ENCODE measurements at places on chromosomes 5 and 9.

DNA sequence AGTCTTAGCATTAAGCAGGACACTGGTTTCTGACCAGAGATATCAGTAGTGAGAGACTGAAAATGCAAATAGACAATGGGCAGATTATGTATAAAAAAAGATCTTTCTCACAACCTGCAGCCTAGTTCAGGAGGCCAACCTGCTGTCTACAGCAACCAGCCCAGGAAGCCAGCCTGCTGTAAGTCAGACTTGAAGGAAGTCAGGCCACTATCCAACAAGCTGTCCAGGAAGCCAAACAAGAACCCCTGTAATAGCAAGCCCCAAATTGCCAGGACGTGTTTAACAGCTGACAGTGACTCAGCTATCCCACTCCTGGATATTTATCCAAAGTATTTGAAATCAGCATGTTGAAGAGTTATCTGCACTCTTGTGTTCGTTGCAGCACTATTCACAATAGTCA lies 121.8 kb upstream of the SPIN1 start:
- no peak for DNase-seq

DNA sequence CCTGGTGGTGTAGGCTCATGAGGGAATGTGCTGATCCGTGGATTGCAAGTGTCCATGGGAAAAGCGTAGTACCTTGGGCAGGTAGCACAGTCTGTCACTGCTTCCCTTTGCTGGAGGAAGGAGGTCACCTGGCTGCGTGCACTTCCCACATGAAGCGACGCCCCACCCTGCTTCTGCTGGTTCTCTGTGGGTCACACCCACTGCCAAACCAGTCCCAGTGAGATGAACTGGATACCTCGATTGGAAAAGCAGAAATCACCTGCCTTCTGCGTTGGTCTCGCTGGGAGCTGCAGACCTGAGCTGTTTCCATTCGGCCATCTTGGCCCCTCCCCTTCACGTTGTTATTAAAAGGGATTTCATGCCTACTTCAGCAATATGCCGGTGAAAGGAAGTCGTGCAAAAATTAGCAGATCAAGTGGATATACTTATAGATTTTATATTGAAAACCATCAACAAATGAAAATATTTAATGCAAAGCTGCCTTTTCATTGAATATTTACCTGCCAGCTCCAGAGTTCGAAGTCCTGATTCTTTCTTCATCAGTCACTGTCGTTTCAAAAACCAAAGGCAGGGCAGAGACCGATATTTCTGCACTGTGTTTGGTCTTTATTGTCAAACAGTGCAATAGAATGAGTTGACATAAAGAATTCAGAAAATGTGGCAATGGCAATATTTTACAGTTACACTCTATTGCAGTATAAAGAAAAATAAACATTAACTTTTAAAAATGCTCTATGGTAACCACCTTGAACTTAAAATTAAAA lies 123.2 kb downstream of the JAKMIP2 start:
- no peak for DNase-seq

- DNase-seq: no peak
Observed at GRCh38 chr9:37025071-37025822, 8.8 kb downstream of the PAX5 start.

DNA sequence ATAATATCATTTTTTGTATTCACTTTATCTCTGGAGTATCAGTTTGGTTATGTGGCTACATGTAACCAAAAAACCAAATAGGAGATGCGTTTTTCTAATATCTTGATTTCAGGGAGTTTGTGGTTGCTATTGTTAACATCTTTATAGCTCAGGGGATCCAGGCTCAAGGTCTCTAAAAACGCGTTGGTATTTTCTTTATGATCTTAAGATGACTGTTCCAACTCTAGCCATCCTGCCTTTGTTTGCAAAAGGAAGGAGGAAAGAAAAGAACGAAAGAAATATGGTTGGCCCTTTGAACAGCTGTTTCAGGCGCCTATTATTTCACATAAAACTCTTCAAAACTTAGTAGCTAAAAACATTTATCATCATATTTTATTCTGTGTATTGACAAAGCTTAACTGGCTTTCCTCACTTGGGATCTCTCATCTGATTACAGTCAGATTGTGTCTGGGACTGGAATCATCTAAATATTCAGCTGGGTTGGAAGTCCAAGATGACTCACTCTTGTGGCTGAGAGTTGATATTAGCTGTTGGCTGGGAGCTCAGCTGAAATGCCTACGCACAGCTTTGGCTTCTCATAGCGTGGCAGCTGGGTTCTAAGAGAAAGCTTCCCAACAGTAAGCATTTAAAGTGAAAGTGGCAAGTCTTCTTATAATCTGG lies 60.1 kb downstream of the FAM174A start:
- DNase-seq: peak; percentile 6

GRCh38 chr9:69193685-69194032 lies 19.6 kb downstream of the TJP2 start:
- no peak for DNase-seq

- no peak for DNase-seq
Observed at GRCh38 chr5:58294598-58295305, 165.1 kb downstream of the PLK2 start.

- DNase-seq: no peak
Observed at GRCh38 chr9:123067136-123067535, 33.7 kb downstream of the GPR21 start.

GRCh38 chr9:109238125-109238524 lies 71.1 kb upstream of the FRRS1L start:
- DNase-seq: no peak

GRCh38 chr9:18783909-18784308 lies 249.1 kb downstream of the SAXO1 start:
- DNase-seq: no peak

GRCh38 chr5:168426007-168426863 lies 60.0 kb upstream of the RARS1 start:
- DNase-seq: no peak

DNA sequence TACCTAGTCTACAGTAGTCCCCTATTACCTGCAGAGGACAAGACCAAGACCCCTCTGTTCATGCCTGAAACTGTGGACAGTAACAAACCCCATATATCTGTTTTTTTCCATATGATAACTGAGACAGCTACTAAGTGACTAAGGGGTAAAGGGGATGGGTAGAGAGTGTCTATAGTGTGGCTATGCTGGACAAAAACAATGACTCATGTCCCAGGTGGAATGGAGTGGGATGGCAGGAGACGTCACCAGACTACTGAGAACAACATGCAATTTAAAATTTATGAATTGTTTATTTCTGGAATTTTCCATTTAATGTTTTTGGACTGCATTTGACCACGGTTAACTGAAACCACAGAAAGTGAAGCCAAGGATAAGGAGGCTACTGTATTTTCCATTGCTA lies 171.8 kb downstream of the AGTPBP1 start:
- no peak for DNase-seq

DNA sequence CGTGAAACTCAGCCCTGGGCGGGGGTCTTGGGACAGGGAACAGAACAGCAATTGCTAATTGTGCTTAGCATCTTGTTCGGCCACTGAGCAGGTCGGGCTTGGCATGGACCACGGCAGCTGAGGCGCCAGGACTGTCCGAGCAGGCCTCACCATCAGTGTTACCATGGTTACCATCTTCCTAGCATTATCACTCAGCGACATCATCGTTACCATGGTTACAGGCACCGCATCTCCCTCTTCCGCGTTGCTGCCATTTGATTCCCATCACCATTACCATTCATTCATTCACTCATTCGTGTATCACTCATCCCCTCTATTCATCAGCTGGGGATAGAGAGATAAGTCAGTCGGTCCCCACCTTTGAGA lies 81.0 kb upstream of the ZBTB43 start:
- DNase-seq: no peak

- no peak for DNase-seq
Observed at GRCh38 chr9:117034866-117035265, 347.8 kb downstream of the TRIM32 start.

GRCh38 chr5:108857905-108858304 lies 110.2 kb downstream of the FER start:
- no peak for DNase-seq

- no peak for DNase-seq
Observed at GRCh38 chr5:136141561-136141960, 8.9 kb downstream of the SMAD5 start.

GRCh38 chr5:73218552-73219171 lies 45.7 kb downstream of the TMEM174 start:
- DNase-seq: peak; percentile 44

DNA sequence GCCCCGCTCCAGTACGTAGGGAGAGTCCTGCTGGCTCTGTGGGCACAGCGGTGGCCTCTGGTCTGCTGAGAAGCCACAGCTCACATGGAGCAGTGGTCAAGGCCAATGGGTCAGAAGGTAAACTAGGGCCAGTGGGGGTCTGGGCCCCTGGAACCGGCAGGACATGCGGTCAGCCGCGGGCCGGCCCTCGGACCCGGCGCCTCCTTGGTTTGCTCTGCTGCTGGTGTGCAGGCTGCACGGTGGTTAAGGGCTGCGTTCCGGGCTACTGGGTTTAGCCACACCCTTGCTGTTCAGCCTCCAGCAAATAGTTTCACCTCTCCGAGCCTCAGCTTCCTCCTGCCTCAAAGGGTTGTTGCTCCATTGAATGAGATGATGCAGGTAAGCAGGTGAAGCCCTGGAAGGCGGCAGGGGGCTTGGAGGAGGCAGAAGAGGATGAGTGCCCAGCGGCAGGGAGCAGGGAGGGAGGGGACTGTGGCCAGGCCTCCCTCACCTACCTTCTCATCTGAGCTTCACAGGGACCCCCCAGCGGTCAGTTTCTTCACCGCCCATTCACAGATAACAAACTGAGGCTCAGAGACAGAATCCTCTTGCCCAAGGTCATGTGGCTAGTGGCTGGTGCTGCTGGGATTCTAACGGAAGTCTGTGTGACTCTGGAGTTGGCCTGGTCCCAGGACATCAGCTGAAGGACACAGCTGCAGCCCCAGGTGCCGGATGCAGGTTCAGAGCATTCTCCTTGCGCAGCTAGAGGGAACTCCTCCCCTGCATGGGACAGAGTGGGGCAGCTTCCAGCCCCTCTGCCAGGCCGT lies 3.7 kb upstream of the COL5A1 start:
- DNase-seq: no peak

GRCh38 chr5:10775646-10776045 lies 14.6 kb upstream of the DAP start:
- DNase-seq: no peak

DNA sequence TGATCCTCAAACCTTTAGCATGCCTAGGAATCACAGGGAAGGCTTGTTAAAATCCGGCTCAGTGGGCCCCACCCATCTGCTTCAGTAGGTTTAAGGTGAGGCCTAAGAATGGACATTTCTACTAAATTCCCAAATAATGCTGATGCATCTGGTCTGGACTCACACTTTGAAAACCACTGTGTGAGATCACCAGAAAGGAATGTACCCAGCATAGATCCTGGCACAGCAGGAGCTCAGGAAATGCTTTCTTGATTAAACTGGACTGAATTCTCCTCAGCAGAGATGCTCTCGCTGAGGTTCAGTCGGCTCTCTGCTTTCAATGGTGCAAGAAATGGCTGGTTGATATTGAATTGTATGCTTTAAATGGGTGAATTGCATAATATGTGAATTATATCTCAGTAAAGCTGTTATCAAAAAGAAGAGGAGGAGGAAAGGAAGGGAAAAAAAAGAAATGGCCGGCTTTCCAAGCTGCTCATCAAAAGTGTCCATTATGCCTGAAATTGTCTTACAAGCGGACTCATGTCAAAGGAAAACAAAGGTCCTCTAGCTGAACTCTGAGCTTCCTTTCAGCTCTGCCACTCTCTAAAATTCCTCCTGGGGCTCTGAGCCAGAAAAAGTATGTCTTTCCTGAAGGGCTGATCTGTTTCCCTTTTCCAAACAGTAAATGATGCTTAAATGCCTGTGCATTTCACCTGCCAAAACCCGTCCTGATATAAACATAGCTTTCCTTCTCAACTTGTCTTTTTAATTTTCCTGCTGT lies 77.6 kb upstream of the SAP30L start:
- peak; percentile 84 for DNase-seq

- no peak for DNase-seq
Observed at GRCh38 chr5:139969318-139969717, 73.8 kb downstream of the NRG2 start.

DNA sequence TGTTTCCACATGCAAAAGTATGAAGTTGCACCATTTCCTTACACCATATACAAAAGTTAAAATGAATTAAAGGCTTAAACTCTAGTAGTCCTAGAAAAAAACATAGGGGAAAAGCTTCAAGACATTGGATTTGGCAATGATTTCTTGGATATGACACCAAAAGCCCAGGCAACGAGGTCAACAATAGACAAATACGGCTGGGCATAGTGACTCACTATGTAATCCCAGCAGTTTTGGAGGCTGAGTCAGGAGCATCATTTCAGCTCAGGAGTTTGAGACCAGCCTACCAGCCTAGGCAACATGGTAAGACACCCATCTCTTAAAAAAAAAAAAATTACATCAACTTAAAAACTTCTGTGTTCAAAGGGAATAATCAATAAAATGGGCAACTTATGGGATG lies 30.9 kb upstream of the SREK1 start:
- no peak for DNase-seq

DNA sequence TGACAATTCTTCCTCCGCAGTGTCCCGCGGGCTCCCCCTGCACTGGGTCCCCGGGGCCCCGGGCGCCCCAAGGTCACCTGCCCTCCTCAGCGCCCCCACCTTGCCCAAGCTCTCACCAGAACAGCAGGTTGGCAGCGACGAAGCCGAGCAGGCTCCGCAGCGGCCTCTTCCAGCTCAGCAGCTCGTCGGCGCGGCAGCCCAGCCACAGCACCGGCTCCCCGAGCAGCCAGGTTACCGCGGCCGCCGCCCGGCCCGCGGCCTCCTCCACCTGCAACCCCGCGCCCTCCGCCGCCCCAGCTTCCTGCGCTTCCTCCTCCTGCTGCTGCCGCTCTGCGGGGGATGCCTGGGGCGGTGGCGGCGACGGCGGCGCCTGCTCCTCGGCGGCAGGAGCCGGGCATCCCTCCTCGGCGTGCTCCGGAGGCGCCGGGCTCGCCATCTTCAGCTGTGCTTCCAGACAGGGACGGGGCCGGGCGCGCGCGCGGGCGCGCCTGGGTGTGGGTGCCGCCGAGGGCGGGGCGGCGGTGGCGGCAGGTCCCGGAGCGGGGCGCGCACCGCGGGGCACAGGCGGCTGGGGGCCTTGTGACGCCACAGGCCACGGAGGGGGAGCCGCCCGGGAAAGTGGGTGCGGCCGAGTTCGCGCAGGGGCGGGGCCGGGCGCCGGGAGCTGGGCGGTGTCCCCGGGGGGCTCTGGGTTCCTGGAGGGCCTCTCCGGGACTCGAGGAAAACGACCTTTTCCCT lies at the start of gene RETREG1:
RETREG1 (minus strand) TSS at position 462 of the 738 bp plus-strand sequence; CDS start at position 436, 26 bp downstream.
- DNase-seq: peak; percentile 38

DNA sequence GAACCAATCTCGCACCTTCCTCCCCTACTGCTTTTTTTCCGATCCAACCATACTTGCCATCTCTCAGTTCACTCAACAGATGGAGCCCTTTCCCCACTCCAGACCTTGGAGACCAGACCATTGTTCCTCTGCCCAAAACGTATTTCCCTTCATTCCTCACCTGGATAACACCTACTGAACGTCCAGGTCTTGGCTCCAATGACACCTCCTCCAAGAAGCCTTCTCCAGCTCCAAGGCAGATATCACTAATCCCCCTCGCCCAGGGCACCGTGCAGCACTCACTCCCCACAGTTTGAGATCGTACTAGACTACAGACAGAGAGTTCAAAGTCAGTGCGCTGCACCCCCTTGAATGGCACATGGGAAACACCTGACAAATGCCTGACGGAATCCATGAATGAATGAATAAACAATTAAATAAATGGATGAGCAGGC lies 47.1 kb upstream of the AKNA start:
- DNase-seq: peak; percentile 47

Data from A549 (cell line).